ENCODE measurements at places on chromosomes 12 and 14.

DNA sequence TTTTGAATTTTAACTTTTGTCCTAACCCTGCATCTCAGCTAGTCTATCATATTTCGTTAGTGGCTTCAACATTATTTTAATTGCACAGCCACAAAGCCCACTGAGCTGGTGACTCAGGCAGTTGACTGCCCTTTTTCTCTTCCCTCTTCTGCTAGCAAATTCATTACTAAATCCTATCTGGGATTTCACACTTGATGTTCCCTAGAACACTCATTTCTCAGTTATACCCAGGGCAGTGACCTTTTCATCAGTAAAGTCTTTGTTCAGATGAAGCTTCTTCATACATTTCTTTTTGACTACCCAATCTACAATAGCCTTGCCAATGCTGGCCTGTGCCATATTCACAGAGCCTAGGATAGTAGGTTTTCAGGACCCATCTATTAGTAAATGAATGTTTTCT, 107.0 kb downstream of the ATXN7L3B start:
- DNase-seq, result no peak

GRCh38 chr14:31320922-31321766, 99.2 kb downstream of the HEATR5A start:
- no peak for DNase-seq

DNA sequence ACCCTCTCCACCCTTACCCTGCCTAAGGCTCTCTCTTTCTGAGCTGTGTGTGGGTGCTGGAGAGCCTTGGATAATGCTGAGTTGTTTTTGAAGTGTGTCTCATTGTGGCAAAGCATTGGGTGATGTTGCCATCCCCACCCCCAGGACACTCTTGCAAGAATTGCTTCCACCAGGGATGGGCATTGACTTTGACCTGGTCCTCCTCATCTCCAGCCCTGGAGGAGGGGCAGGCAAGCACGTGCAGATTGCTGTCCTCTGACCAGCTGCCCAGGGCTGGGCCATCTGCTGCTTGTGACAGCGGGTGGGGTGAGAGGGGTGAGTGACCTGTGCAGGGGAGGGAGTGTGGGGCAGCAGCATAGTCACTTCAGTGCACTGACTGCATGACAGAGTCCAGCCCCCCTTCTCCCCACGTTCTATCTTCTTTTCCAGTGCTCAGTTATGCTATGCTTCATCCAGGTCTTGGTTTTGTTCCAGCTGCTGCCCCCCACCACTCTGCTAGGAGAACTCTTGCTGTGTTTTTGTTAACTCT, 26.2 kb downstream of the SUSD6 start:
- DNase-seq, result no peak

- DNase-seq, result no peak
Measured at GRCh38 chr12:31582155-31582554, 8.8 kb downstream of the DENND5B start.

DNA sequence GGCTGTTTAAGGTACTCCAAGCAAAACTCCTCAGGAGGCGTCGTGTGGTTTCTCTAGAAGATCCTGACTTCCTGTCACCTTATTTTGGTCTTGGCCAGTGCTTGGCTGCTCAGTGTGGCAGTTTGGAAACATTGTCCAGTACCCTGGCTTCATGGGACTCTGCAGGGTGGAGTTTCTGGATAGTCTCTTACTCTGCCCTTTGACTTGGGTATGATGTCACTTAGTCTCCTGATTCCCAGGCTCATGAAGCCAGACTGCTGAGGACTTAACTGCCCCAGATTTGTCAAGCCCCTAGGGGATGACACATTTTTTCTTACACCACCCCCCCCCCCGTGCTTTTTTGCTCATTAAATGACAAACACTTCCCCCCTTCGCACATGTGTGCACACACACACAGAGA, 82.7 kb downstream of the ADCK1 start:
- DNase-seq, result no peak

GRCh38 chr14:74407801-74408154, 18.2 kb downstream of the SYNDIG1L start:
- no peak for DNase-seq

GRCh38 chr14:93943052-93943451, 15.9 kb downstream of the FAM181A start:
- no peak for DNase-seq

- DNase-seq, result peak; percentile 81
Measured at GRCh38 chr14:69005432-69006148, 26.5 kb upstream of the ACTN1 start.

DNA sequence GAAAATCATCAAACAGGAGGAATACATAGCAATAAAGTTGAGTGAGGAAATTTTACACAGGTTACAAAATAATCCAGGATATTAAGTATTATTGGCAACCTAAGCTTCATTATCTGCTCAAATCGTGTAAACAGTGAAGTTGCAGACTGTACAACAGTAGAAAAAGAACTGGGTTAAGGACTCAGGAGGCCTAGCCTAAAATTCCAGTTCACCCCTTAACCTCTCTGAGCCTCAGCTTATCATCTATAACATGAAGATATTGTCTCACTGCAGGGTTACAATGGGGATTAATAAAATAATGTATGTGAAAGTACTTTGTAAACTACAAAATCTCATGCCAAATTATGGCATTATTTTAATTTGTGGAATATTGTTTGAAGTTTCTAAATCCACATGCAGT, 26.0 kb downstream of the DDHD1 start:
- DNase-seq, result no peak

- DNase-seq, result no peak
Measured at GRCh38 chr14:57747036-57747435, 118.9 kb downstream of the SLC35F4 start.

DNA sequence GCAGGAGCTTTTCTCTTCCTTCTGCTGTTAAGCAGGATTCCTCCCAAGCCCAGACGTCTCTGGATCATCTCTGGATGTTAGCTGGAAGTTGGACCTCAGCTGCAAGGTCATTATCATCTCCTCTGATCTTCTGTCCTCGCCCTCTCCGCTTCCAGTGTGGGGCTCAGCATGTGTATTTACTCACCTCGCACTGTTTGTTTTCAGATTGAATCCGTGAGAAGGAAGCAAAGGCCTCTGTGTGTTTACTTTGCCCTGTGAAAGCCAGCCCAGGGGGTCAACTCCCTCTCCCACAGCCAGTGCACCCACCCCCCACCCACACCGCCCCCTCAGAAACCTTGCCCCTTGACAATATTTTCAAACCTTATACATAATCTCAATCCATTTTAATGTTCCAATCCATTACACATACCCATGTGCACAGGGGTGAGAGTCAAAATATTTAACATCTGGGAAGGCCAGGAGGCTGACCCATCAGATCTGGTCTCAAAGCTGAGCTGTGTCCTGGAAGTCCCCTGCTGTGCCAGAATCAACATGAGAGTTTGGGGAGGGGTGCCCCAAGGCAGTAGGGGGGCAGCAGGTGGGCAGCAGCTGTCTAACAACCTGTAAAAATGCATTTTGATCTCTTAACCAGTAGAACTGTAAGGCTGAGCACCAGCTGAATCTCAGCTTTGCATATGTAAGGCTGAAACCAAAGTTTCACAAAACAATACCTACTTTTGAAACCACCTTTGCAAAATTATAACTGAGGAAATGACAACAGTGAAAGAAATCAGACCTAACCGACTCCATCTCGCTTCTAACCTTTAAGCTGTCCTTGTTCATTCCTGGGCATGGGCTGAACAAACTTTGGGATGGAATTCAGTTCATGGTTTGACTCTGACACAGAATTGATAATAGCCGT, 157.9 kb downstream of the ZNF664 start:
- DNase-seq, result no peak

GRCh38 chr14:99066378-99066777, 205.6 kb downstream of the BCL11B start:
- no peak for DNase-seq

DNA sequence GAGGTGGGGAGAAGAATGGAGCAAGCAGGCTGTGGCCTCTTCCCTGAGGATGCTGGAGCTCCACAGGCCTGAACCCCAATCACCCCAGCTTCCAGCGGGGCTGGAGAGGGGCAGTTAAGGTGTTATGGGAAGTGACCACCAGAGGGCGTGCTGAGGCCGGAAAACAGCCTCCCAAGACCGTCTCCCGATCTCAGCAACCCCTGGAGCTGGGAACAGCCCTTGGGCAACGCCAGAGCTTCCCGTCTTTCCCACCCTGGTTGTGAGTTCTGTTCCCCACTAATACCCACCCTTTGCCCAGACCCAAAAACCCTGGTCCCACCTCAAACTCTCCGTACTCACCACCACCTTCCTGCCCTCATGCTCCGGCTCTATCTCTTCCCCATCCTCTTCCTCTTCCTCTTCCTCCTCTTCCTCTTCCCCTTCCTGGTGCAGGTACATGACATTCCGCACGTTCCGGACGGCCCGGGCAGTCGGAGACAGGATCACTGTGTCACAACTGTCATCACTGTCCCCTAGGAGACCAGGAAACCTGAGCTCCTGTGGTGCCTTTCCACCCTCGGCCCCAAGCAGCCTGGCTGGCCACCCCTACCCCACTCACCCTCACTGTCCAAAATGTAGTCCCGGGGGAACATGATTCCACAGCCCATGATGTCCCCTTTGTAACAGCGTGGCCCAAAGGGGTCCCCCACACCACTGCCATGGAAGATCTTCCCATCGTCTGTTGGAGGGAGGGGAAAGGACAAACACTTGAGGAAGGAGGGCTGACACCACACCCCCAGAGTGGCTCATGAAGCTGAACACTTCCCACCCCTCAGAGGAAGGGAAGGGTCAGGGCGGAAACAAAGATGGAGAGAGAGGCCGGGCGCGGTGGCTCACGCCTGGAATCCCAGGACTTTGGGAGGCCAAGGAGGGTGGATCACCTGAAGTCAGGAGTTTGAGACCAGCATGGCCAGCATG, 12.9 kb downstream of the SPRYD3 start:
- no peak for DNase-seq

- DNase-seq, result no peak
Measured at GRCh38 chr14:55075628-55076175, 24.3 kb downstream of the MAPK1IP1L start.

Data from AG04449 (cell line).